Activated CD4-positive, alpha-beta T cell treated with anti-CD3 and anti-CD28 coated beads, Interleukin-2, Interleukin-6, amounts not matched to agents 100 ng/mL and 50 ng/mL, durations not matched to agents 16 hours and 8 hours (primary cell): ENCODE measurements at places on chromosomes 7 and 10.

- DNase-seq, result no peak
These were observed 16.7 kb downstream of the TMEM273 start for GRCh38 chr10:49171326-49172060.

- DNase-seq, result no peak
These were observed 392.5 kb upstream of the ETV1 start for GRCh38 chr7:14381936-14382335.

DNA sequence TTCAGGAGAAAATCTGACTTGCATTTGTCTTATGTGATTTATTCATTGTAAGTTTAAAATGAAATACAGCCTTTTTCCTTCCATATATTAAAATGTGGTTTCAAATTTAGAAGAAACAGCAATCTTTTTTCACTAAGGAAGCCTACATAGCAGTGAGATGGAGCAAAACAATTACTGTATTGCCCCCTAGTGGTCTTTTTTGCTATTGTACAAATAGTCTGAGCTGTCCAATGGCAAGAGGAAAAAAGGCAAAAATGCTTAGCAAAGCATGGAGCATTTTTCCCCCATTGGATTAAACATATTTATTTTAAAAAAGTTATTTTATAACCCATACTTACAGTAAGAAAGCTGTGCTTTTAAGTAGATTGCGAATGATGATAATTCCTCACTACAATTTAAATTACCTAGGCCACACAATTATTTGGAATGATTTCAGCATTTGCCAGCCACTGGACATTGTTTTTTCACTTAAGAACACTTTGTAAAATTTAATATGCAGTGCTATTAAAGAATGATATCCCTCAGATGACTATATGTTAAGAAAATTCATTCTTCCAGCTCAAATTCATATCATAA is 119.5 kb downstream of the CPED1 start:
- DNase-seq, result peak; percentile 68

GRCh38 chr10:103086799-103087198 is 106.3 kb downstream of the NT5C2 start:
- no peak for DNase-seq

DNA sequence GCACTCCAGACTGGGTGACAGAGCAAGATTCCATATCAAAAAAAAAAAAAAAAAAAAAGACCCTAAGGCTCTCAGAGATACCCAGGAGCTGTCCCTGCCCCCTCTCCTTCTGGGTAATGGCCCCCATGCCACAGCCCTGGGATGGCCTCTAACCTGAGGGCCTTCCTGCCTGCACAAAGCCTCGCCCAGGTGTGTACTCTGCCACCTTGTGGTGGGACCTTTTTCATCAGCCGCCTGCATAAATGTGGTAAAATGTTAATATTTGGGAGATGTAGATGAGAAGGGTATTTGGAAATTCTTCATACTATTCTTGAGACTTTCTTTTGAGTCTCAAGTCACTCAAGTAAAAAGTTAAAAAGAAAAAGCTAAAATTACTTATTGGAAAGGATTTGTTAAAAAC is 46.3 kb upstream of the RNF216 start:
- peak; percentile 44 for DNase-seq

DNA sequence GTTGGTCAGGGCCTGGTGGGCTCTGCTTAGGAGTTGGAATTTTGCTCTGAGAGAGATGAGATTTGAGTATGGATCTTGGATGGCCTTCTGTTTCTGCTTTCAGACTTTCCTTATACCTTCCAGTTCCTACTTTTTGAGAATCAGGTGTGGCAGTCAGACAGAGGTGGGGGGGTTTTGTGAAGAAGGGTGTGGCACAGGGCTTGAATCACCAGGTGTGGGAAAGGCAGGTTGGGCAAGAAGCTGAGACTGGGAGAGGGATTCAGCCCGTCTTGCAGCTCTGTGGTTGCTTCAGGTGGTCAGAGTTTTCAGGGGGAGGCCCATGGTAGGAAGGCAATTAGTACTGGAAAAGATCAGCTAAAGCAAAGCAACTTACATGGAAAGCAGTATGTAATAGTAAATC is 340.2 kb downstream of the LRMDA start:
- no peak for DNase-seq

- DNase-seq, result peak; percentile 44
These were observed 112.1 kb downstream of the FAM53B start for GRCh38 chr10:124632064-124632531.

DNA sequence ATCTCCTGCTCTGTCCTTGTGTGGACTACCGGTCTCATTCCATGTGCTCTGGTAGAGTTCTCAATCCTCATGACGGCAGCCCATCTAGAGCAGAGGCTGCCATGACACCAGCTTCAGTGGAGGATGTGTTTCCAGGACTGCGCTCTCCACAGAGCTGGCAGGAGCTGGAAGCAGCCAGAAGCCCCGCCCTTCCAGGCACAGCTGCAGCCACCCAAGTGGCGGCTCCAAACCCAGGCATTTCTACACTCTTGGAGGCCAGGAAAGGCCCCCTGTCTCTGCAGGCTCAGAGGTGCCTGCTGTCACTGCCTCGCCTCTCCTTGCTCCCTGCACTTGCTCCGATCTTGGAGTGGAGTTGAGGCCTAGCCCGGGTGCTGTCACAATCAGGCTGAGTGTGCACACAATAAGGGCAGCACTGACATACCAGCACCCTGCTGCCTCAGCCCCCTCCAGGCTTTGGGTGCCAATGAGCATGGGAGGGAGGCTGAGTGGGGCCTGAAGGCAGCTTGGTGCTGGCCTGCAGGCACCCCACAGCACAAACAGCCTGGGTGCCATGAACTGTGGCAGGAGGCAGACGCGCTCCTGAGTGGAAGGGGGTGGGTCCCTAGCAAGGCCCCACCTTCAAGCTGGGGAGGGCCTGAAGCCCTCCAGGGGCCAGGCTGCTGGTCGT is 122.1 kb downstream of the LRRN3 start:
- no peak for DNase-seq

- no peak for DNase-seq
These were observed 128.5 kb upstream of the TNS3 start for GRCh38 chr7:47710201-47710935.

DNA sequence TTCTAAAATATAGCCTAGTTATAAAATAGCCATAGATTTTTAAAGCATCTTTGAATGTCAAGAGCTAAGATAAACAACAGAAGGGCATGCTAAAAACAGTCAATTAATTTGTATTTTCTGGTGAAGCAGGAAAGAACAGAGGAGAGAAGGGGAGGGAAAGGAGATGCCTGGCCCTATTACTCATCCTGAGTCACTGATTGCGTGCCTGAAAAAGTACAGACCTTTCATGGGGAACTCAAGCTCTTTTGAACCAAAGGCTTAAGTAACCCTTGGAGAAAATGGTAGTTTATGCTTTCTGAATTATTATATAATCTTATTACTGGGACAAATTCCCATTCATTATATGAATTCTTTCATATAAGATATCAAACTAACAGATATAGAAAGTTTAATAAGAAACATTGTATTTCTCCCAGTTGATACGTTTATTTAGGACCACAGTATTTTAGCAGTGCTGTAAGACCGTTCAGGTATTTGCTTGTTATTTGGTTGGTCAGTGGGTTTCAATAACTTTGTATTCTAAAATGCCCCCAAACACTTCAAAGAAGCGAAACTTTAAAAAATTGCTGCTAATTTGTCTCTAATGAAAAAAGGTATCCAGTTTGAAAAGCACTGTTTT is 151.3 kb downstream of the HGF start:
- DNase-seq, result no peak

- DNase-seq, result peak; percentile 12
These were observed 50.9 kb downstream of the GALNT11 start for GRCh38 chr7:152076324-152076821.

- DNase-seq, result no peak
These were observed 44.7 kb downstream of the SH2D4B start for GRCh38 chr10:80582286-80582960.

- no peak for DNase-seq
These were observed 8.6 kb downstream of the RAPGEF5 start for GRCh38 chr7:22348379-22348778.

DNA sequence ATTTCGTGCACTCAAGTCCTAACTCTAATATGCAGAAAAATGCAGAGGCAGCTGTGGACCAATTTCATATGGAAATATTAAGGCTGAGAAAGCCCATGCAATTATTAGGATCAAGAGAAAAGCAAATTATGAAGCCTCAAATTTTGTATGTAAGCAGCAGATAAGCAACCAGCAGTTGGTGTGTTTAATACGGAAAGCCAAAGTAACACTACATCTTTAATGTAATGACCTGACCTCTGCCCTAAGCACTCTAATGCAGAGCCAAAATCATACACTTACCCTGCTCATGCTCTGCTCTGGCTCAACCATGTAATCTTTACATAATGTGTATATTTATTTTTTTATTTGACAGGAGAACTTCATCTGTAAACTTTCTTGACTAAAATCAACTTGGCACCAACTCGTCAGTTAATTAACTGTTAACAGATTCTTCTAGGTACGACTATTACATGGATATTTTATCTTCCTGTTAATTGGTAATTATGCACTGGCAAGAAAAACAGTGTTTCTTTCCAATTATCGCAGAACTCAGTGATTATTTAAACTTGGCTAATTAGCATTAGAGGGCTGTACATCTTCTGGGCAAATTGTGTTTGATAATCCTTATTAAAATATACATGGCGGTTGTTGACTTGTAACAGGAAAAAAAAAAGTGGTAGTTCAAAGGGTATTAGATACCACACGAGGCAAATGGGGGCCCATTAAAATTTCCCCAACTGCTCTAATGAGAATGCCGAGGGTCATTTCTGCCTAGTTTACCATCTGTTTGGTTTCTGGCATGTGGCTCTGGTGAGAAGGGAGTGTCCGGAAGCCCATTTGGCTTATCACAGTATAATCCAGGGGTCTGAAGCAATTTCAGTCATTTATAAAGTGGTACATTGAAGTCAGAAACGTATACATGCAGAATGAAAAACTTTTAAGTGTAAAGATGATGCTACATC is 94.5 kb downstream of the RELN start:
- no peak for DNase-seq

DNA sequence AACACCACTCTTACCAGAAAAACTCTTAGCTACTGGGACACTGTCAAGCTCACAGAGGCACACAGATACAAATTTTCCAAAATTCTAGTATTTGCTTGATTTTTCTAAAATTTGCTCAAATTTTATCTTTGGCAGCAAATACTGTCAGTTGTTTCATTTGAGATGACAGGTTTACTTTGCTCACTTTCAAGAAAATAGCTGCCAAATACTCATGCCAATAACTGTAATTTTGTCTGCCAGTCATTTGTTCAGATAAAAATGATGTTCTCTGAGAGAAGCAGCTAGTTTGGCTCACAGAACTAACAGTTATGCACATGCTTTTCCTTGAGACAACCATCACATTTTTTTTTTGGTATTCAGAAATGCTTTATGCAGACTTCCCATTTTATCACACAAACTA is 82.8 kb downstream of the LRRC18 start:
- DNase-seq, result no peak

- DNase-seq, result no peak
These were observed 109.9 kb downstream of the GLRX3 start for GRCh38 chr10:130246113-130246512.

GRCh38 chr7:120332433-120332832 is 59.5 kb downstream of the KCND2 start:
- DNase-seq, result no peak

- no peak for DNase-seq
These were observed 98.2 kb upstream of the PITRM1 start for GRCh38 chr10:3270577-3271316.

GRCh38 chr7:45885264-45885882 is 2.9 kb upstream of the IGFBP1 start:
- DNase-seq, result no peak

- no peak for DNase-seq
These were observed 76.5 kb downstream of the XPNPEP1 start for GRCh38 chr10:109846832-109847231.
